ENCODE measurements at places on chromosomes 5 and 9.

DNA sequence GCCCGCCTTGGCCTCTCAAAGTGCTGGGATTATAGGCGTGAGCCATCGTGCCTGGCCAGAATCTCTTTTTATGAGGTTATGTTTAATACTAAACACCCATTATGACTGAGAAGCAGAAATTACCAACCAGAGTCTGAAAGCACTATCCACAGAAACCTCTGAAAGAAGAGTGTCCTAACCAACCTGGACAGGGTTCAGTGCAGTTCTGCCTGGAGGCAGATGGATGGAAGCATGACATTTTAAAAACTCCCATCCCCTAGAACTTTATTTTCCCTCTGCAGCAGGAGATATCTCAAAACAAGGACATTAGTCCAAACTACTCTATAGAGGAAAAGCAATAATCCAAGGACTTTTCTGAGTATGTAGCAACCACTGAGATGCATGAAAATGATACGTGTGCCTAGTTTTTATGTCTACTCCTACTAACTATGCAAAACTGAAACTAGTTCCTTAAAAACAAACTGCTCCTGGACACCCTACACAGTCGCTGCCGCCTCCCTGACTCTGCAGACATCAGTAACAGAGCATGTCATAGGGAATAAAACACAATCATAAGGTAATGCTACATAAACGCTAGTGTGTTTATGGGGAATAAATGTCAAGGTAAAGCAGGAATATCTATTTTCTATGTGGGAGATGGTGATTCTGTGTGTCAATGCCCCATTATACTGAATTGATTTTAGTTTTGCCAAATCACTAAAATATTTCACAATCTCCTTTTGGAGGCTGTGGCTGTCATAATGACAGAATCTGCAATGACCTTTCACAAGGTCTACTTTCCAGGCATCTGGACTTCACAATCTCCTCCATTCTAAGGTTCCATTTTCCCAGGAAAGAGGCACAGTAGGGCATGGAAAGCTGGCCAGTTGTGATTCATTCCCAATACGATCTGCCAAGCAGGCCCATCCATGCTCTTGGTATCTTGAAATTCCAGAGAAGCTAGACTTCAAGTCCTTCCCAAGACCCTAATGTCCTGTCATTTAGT is 122.8 kb downstream of the SIL1 start:
- no peak for DNase-seq

GRCh38 chr5:178522361-178522760 is 67.8 kb downstream of the COL23A1 start:
- no peak for DNase-seq

GRCh38 chr5:140083650-140084049 is 30.3 kb upstream of the PURA start:
- no peak for DNase-seq

DNA sequence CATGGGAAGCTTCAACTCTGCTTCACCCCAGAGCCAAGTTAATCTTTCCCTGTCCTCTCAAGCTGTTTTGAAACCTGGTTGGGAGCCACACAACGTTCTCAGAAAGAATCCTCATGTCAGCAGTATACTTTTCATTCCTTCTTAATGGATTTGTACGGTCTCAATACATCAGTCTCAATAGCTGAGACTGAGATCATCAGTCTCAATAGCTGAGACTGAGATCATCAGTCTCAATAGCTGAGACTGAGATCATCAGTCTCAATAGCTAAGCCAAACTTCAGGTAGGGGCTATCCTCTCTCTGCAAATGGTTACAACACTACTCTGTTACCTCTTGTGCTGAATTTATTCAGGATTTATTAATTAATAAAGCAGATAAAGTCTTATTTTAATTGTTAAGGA is 1317.4 kb upstream of the CDH9 start:
- DNase-seq = no peak

DNA sequence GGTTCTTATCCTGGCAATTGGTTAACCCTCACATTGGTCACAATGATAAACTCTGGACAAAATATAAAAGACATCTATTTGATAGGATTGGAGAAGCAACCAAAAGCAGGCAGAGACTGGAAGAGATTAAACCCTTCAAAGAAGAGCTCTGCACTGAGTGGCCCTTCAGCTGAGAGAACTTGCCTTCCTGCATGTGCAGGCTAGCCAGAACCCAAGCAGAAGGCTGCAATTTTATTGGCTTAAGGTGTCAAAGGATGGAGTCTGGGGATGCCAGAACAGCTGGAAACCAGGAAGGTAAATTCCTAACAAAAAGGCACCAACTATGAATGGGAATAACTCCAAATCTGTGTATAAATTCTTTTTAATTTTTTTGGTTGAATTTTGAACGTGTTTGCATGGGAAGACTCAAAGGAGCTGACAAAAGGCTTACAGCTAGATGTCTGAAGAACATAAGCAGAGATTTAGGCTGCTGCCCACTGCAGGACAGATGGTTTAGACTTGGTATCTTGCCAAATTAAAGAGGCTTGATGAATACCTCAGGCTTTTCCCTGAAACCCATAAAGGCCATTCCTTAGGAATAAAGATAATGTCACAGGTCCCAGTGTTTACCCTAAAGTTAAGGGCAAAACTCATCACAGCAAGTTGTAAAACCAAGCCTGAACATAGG is 66.3 kb downstream of the NR2F1 start:
- DNase-seq = no peak

DNA sequence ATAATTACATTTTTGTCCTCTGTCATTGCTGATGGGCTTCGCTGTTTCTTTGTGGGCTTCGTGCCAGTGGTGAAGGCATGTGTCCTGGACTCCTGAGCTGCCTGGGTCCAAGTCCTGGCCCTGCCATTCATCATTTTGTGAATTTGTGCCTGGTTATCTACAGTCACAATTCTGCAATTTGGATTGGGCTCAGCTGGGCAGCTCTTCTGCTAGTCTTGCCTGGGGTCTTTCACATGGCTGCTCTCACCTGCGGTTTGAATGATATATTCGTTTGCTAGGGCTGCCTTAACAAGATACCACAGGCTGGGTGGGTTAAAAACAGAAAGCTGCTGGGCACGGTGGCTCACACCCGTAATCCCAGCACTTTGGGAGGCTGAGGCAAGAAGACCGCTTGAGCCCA is 192.7 kb upstream of the IER5L start:
- DNase-seq = no peak

DNA sequence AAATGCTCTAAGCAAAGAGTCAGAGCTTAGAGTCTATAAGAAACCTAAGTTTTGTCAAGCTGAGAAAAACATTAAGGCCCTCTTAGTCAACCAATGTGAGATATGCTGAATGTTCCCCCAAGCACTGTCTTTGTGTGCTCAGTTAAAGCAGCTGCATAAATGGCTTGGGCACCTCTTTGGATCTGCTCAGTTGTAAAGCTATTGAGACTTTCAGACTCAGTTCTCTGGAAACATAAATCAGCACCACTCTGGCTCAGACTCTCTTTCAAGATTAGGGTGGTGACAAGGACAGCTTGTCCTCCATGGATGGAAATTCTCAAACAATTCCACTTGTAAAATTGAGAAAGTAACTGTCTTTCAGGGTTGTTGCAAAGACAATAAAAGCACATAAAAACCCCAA is 807.9 kb downstream of the PRELID2 start:
- DNase-seq = no peak

GRCh38 chr5:57442080-57442839 is 40.4 kb downstream of the ACTBL2 start:
- DNase-seq = no peak

DNA sequence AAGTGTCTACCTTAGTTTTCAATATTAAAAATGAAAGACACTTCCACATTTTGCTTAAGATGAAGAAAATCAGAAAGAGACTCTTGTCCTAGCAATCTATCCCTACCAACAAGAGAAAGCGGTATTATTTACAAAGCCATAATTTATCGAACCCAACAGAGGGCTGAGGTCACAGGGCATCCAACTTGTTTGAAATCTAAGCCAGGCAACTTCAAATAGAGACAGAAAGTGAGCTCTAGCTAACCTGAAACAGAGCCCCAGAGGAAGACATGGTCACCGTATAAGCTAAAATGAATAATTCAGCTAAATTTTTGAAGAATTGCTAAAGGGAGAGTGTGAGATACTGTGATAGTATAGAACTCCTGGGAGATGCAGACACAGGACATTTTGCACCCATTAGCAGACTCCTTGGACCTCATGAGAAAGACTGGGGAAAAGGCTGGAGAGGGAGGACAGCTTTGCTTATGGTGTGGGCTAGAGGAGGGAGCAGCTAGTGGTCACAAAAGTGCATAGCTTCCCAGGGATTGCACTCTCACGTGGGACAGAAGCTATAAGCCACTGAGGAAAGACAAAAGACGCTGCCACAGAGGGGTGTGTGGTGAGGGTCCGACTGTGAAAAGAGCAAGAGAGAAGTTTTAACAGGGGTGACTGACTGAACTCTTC is 624.2 kb upstream of the GRIN3A start:
- no peak for DNase-seq

DNA sequence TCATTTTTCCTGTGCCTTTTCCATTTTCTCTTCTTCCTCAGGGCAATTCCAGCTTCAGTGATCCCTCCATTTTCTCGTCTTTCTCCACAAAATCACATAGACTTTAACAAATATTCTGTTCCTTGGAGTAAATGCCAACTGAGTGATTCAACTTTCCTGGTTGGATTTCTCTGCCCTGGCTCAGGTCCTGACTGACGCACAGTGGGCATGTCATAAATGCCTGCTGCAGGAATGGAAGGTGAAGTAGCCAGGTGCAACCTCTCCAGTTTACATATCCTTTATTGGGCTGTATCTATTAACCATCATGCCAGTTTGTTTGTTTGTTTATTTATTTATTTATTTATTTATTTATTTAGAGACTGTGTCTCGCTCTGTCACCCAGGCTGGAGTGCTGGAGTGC is 95.1 kb downstream of the MEF2C start:
- no peak for DNase-seq

- no peak for DNase-seq
Observed at GRCh38 chr5:73797132-73797510, 171.1 kb downstream of the ARHGEF28 start.

DNA sequence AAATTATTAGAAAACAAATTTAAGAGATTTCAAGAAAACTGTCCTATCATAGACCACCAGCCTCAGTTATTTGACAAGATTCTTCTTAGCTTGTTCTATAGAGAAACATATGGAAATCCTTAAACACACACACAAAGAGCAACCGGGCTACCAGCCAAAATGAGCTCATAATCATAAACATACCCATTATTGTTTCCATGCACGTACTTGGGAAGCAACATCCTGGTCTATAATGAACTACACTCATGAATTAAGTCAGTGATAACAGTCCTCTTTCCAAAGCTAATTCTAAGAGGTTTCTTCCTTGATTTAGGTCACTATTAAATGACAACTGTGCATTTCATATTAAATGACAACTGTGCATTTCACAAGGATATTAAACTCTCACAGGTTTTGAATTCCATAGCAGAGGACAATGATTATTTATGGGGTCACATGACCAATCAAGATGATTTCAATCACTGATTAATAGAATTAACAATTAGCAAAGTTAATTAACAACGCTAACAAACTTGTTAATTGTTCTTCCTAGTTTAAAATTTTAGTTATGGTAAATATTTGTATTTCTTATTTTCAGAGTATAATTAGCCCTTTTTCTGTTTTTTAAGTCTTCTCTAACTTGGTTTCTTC is 77.0 kb downstream of the OXCT1 start:
- DNase-seq = no peak

GRCh38 chr9:37284636-37285035 is 137.9 kb upstream of the GRHPR start:
- no peak for DNase-seq

DNA sequence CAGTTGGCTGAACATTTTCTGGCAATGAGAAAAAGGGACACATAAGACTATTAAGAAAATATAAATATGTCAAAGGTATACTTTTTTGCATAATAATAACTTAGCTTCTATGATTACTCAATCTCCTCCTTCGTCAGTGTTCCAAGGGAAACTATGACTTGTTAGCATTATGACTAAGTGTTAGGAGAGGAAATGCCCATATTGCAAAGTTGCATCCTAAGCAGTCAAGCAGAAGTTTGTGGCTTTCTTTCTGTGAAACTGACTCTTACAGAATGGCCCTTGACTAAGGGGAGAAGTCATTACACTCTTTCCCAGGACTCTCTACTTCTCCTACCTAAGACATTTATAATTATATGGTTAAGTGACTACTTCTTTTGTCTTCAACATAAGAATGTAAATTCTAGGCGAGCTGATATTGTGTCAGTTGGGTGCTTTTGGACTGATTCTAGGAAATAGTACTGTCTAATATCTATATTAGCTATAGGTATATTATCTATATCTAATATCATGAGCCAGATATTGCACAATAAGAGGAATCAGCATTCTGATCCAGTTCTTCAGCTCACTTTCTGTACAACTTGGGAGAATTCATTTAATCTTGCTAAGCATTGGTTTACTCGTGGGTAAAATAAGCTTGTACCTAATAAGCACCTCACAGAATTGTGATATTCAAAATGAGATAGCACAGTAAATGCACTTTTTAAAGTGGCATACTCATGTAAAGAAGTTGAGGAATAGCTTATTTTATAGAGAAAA is 16.4 kb upstream of the SPINK6 start:
- no peak for DNase-seq

DNA sequence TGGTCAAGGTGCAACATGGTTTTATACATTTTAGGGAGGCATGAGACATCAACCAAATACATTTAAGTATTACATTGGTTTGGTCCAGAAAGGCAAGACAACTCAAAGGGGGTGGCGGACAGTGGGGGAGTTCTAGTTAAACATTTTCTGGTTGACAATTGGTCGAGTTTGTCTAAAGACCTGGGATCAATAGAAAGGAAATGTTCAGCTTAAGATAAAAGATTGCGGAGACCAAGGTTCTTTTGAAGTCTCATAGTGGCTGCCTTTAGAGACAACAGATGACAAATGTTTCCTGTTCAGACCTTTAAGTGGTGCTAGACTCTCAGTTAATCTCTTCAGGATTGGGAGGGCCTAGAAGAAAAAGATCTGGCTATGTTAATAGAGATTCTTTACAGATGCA is 47.7 kb upstream of the TTC39B start:
- DNase-seq = no peak

GRCh38 chr5:68960961-68961360 is 132.9 kb upstream of the SLC30A5 start:
- no peak for DNase-seq

DNA sequence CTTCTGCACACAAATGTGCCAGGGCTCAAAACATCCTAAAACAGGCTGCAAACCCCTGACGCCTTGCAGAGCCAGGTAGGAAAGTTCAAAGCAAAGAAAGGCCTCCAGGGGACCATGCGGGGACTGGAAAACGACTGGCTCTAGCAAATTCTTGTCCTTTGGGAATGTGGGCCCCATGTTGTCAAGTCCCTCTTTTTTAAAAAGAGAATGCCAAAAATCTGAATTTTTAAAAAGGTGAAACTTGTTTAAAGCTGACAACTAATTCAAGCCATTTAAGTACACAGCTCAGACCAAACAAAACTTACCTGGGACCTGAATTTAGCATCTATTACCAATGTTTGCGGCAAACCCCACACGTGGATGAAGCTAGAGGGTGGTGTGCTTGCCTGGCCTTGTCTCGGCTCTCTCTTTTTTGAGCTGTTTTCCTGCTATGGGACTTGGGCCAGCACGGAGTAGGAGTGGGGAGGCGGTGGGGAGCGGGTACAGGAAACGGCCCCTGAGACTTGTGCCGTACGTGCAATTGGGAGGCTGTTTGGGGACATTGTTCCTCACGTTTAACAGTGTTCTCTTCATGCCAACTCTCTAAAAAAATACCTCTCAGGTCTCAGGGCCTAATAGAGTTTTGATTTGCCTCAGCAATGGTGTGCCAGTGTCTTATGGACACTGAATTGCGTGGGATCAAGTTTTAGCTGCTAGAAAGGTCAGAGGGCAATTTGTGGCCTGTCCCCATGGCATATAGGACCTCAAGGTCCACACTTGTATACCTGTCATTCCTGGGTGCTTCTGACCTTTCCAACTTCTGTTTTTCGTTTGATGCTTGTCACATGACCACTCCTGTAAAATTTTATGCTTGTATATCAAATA is 15.1 kb upstream of the PHF19 start:
- DNase-seq = no peak

- no peak for DNase-seq
Observed at GRCh38 chr9:90979138-90979551, 177.5 kb downstream of the SYK start.

Data from activated B cell treated with CpG ODN at 0.5 μM for 24 hours (primary cell).